IPS DF 19.7 (cell line): ENCODE measurements at places on chromosomes 11 and 22.

DNA sequence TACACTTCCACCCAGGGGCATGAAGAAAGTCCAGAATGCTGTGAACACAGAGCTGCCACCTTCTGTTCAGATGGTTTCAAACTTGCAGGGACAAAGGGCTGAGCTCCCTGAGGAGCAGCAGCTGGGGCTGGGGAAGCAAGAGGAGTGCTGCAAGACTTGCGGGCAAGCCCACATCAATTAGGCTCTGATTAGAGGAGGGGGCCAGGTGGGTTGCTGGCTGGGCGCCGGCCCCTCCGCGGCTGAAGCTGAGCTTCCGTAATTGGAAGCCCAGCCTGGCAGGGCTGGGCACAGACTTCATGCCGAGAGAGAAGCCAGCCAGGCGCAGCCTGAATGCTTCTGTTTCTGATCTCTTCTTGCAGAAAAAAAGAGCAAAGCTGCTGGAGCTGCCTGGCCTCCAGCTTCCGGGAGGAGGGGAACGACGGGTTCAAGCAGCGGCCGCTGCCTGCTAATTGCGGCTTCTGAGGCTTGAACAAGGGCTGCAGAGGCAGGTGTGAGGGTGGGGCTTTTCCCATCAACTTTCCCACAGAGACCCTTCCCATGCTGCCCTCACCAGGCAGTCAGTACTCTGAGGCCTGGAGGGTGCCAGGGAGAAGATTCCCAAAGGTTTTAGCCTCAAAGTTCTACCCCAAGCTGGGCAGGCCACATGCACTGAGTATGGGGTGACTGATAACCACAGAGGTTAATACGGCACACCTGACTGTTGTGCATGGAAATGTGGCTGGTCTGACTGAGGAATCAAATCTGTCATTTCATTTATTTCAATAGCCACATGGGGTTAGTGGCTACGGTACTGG is 91.1 kb upstream of the LMO1 start:
- DNase-seq, result no peak

- DNase-seq, result no peak
These were observed 723 bp upstream of the SCUBE1 start for GRCh38 chr22:43343670-43344519.

GRCh38 chr22:47231759-47232158 is 469.3 kb downstream of the TBC1D22A start:
- DNase-seq, result no peak

DNA sequence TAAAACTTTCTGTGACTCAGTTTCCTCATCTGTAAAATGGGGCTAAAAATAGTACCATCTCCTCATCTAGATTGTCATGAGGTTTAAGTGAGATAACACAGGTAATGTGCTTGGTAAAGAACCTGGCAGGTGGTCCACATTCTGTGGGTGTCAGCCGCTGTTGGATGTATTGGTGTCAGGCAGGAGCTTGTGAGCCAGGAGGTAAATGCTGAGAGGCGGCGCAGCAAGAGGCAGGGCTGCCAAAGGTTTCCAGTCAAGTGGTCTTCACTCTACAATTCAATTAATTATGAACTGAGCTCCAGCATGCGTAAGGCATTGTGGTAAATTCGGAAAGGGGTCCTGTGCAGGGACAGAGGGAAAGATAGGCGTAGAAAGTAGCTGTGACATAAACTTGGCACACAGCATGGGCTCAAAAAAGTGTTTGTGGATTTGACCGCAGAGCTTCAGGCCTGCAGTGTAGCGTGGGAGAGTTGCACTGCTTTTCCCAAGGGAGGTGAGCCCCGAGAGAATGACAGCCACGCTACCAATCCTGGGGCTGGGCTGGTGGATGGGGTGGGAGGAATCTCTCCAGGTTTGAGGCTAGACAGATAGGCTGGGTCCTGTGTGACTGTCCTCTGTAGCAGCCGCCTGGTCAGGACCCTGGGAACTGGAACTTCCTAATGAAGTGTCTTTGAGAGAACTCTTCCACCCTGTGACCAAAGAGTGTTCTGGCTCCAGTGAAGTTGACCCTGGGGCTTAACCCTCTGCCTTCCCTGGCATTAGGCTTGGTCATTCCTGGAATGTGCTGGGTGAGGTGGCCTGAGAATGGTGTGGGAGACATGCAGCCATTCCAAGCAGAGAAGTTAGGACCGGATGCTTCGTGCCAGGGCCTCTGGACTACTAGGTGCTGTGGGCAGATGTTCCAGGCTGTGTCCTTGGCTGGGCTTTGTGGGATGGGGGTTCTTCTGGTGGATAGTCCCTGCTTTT is 122.4 kb downstream of the FEZ1 start:
- no peak for DNase-seq

DNA sequence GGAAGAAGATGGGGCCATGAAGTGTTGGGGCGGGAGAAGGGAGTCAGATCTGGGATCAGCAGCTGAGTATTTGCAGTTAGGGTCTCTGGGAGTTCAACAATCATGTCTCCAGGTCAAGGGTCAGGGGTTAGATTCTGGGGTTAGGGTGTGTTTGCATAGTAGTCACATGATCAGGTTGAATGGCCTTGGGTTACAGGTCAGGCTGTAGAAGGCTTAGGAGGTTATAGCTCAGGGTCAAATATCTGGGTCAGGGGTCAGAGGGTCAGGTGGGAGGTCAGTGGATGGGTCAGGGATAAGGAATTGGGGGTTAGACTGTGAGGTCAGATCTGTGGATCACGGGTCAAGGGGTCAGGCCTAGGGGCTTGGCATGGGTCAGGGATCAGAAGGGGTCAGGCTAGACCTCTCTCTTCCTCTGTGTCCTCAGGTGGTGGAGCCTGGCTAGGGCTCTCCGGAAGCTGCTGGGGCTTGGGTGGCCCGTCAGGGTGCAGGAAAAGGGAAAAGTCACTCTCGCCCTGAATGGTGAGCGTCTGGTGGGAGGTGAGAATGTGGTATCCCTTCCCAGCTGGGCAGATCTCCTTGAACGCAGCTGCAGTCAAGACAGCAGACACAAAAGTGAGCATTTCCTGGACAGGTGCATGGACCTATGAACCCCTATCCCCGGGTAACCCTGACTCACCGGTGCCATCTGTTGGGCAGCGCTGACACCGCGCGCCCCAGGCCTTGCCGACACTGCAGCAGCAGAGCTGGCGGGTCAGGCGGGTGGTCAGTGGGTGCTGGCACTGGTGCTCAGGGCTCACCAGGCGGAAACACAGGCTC is 6.4 kb downstream of the LTBP3 start:
- no peak for DNase-seq

DNA sequence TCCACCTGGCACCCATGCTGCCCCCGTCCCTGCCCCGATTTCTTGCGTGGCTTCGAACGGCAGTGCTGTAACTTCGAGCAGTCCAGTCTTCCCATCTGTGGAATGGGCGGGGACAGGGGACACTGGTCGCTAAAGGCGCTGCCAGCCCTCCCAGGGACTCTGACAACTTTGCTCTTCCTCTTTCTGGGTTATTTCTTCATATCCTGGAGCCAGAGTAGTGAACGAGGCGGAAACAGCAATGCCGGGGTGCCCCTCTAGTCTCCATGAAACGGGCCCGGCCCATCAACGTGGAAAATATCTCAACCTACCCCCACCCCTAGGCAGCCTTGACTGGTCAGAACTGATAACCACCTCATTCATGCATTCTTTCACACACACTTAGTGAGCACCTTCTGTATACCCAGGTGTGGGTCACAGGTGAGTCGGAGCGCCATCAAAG is 42.8 kb downstream of the TRIOBP start:
- DNase-seq, result no peak

- no peak for DNase-seq
These were observed 565 bp downstream of the NUCB2 start for GRCh38 chr11:17277024-17277584.

- DNase-seq, result no peak
These were observed 123.4 kb downstream of the DSCAML1 start for GRCh38 chr11:117673602-117674001.

GRCh38 chr22:30802202-30803166 is 107.8 kb downstream of the OSBP2 start:
- DNase-seq, result peak; percentile 50

DNA sequence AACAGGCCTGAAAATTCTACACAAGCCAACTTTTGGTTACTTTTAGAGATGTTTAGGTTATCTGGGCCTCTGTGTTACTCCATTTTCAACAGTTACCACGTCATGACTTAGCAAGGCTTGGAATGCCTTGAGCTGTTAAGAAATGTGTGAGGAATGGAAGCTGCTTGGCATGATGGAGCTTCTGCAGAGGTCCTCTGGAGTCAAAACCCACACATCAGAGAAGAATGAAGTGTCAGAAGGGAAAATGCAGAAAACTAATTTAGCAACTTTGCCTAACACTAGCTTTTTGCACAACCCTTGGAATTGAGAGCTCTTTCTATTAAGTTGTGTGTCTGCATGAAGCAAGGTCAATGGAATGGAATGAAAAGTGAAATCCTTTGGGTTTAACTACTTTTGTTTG is 27.4 kb downstream of the FAT3 start:
- DNase-seq, result no peak

GRCh38 chr11:119322921-119323531 is 6.1 kb upstream of the MCAM start:
- no peak for DNase-seq

GRCh38 chr22:39136317-39136716 is 16.2 kb downstream of the CBX7 start:
- DNase-seq, result no peak

DNA sequence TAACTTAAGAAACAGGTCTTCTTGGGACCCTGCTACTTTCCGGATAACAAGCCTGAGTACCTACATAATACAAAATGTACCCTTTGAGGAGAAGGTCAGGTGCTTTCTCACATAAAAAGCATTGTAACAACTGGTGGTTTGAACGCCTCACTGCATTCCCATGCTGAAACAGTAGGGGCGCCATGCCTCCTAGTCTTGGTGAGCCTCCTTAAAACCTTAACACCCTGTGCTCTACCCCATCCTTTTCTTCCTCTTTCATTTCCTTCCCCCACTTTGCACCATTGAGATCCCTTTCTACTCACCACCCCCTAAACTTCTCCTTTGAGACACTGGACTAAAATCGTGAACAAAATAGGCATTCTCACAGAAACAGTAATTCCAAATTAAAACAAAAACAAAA is 729.3 kb downstream of the NTM start:
- DNase-seq, result no peak

GRCh38 chr11:1559111-1559951 is 12.7 kb downstream of the DUSP8 start:
- DNase-seq, result no peak

GRCh38 chr11:84607975-84608836 is 1018.9 kb downstream of the DLG2 start:
- DNase-seq, result no peak

DNA sequence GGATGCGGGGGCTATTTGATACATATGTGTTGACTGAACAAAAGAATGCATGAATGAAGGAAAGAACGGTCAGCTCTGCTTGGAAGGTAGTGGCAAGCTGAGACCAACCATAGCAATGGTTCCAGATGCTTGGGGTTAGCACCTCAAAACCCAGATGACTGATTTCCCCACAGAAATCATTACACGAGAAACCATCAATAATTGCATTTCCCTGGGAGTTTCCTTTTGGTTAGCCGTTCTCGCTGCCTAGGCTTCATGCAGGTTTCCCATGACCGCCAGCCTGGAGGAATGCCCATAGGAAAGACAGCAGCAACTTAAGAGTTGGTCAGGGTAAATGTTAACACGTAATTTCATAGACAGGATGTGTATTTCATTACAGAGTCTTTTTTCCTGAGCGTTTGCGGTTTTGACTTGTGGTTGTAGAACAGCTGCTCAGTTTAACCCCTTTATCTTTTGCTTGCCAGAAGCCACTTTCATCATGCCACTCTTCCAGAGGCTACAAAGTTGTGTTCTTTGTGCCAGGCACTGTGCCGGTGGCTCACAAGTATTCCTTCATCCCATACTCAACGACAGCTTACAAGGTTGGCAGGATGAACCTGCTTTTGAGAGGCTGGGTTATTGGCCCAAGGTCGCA is 2.8 kb downstream of the IL17RA start:
- DNase-seq, result no peak

- DNase-seq, result no peak
These were observed 17.4 kb downstream of the LIMK2 start for GRCh38 chr22:31229402-31230079.

- DNase-seq, result no peak
These were observed 119.7 kb upstream of the ZC3H12C start for GRCh38 chr11:109973486-109973885.

DNA sequence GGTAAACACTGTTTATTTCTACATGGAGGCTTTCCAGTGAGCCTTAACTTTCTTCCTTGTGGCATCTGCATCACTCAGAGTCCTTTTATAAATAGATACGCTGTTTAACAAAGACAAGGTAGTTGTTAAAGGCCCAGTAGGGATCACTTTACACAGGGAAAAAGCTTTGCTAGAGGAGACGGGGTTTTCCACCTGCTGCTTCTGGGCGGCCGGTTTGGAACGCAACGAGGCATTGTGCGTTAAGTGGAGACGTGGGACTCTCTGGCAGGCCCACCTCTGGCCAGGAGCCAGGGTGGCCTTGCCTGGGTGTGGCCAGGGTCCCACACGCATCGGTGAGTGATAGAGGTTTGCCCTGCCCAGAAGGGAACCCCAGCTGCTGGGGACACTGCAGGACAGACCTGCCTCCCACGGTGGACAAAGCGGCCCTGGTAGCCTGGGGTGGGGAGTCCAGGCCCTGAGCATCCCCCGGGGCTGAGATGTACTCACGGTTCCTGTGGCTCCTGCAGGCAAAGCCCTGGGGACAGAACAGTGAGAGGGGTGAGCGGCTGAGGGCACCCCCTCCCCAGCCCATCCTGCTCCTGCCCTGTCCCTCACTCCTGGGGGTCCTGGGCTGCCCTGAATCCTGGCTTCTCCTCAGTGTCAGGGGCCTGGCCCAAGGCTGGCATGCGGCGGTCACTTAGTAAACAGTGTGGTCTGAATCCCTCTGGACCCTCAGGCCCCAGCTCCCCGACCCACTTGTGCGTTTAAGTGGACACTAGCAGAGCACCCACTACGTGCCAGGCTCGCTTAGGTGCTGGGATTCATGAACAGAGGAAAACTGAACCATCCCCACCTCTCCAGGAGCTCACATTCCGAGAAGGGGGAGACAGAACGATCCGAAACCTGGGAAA is 4.2 kb downstream of the IL17REL start:
- no peak for DNase-seq

- DNase-seq, result no peak
These were observed 65.5 kb downstream of the C11orf91 start for GRCh38 chr11:33635161-33635560.

GRCh38 chr22:36010090-36010489 is 18.5 kb downstream of the RBFOX2 start:
- peak; percentile 75 for DNase-seq

DNA sequence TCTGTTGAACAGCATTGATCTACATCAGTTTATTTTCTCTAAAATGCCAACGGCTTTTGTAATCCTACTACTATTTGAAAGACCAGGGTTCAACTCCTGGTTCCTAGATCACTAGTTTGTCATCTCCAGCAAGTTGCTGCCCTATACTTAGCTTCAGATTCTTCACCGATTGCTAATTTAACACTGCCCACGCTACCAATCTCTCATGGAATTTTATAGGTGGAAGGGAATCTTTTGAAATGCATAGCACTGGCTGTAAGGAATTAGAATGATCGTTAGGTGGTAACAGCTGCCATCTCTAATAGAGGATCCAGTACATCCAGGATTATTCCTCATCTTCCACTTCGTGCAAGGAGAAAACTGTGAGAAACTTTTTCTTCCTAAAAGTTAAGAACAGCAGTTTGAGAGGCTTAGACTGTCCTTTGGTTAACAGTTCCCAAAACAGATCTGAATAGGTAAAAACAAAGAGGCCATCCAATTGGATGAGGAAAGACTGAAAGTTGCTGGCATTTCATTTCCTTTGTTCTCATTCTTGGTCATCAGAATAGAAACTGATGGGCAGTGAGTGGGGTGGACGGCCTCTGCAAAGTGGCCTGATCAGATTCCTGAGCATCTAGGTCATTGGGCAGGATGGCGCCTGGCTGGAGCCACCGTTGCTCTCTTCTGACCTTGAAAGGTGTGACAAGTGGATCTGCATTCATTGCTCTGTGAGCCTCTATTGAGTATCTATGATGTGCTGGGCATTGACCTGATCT is 236.3 kb upstream of the SORL1-AS1 start:
- DNase-seq, result peak; percentile 30
